ENCODE measurements at places on chromosomes 7 and 10. TPM values are rescaled to one million over a fixed set of nuclear protein-coding genes. Genes with fewer than 3 reads are reported as not detected.

DNA sequence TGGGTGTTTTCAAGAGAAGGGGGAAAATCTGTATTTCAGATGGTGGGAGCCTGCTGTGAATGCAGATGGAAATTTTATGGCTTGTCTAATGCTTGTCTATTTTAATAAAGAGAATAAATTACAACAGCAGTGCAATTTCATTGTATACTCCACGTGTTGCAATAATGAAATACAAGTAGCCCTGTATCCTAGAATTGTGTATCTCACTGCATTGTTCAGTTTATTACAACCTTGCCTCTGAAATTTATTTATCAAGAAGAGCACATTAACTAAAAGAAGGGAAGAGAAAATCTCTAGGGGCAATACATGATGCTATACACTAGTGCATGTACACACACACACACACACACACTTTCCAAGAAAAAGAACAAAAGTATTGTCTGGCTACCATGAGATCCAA lies 21.8 kb downstream of the ANK3 start:
- DNase-seq = no peak
- H3K27me3 ChIP-seq = no peaks in the 10 kb centered on the region
- H3K27ac ChIP-seq = no peak overlapping the region
- H3K4me3 ChIP-seq = no peak overlapping the region

MPP7 gene
- 5.9 TPM for total RNA-seq

GRCh38 chr10:115921795-115922194 lies 351.2 kb downstream of the GFRA1 start:
- no peaks in the 10 kb centered on the region for H3K36me3 ChIP-seq
- no peak for DNase-seq
- H3K4me3 ChIP-seq = no peak overlapping the region
- H3K27ac ChIP-seq = no peak overlapping the region
- no peaks in the 10 kb centered on the region for H3K4me1 ChIP-seq

SPDYE16 gene
- not detected for total RNA-seq

DNA sequence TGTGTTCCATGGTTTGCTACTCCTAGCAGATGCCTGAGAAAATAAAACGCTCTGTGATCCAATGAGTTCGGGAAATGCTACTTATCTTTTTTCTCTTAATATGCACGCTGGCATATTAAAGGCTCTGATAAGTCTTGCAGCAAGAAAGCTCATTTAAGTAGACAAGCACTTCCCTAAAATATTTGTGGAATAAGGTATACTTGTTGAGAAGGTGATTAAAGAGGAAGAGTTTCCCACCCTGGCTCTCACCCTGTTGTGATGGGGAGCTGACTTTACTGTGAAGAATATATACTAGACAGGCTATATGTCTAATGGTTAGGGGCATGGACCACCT lies 279.4 kb downstream of the RPS24 start:
- no peaks in the 10 kb centered on the region for H3K27me3 ChIP-seq
- no peaks in the 10 kb centered on the region for H3K4me1 ChIP-seq
- no peaks in the 10 kb centered on the region for H3K36me3 ChIP-seq
- no peak overlapping the region for H3K27ac ChIP-seq
- DNase-seq = no peak

DNA sequence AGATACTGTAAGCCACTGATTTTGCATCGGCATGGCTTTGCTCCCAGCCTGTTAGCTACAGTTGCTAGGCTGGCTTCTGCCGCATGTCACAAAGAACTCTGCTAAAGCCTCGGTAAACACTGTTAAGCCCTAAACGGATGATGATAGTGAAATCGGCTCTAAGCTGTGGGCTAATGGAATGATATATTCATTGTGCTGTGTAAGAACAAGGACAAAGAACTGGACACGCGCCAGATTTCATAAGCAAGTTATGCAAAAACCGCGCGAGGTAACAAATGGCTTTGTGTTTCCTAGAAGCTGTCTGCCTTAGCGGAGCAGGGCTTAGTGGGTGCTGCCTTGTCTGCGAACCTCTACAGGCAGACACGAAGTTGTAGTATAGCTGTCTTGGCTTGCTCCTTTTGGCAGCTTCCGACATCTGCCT lies 331.3 kb upstream of the COBL start:
- peak; percentile 21 for DNase-seq
- no peaks in the 10 kb centered on the region for H3K27me3 ChIP-seq
- no peaks in the 10 kb centered on the region for H3K36me3 ChIP-seq
- no peaks in the 10 kb centered on the region for H3K4me1 ChIP-seq
- H3K27ac ChIP-seq = no peak overlapping the region
- no peak overlapping the region for H3K4me3 ChIP-seq

CHAT gene
- not detected for total RNA-seq

GRCh38 chr7:77232467-77232866 lies 32.8 kb upstream of the FGL2 start:
- no peaks in the 10 kb centered on the region for H3K27me3 ChIP-seq
- no peaks in the 10 kb centered on the region for H3K36me3 ChIP-seq
- no peak overlapping the region for H3K27ac ChIP-seq

DNAJC12 gene
- total RNA-seq = 8.2 TPM

DNA sequence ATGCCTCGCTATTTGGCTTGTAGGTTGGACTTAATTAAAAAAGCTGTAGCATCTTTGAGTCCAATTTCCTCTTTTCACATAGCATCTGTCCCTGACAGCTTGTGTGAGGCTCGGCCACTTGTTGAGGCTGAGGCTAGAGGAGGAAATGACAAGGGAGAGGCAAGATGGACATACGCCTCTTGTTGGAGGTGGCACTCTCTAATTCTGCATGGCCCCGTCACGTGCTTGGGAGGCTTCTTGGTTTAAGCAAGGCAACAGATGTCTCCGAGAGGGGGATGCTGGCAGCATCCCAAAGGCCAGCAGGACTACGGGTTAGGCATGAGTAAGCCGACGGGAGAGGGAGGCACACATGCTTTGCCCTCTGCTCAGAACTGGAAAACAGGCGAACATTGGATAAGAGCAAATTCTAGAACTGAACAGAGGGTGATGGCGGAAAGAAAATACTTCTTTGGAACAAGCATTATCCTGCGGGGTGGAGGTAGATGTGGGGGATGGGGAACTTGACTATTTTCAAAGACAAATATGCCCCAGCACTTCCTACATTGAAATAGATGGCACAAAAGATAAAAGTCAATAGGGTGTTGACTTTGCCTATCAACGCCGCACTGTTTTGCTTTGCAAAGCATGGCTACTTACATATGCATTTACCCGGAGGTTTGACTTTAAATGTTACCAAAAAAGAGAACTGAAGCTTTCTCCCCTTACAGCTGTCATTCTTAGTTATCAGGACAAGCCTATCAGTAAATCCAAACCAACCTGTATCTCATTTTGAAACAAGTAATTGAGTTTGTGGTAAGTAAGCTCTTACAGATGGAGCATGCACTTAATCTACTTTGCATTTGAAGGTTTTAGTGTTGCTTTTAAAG lies 94.8 kb downstream of the CHN2 start:
- peaks cover 66% of the 10 kb centered on the region for H3K4me1 ChIP-seq
- no peaks in the 10 kb centered on the region for H3K36me3 ChIP-seq

- peaks cover 1% of the 10 kb centered on the region for H3K4me1 ChIP-seq
- no peaks in the 10 kb centered on the region for H3K36me3 ChIP-seq
- no peak overlapping the region for H3K27ac ChIP-seq
- H3K27me3 ChIP-seq = no peaks in the 10 kb centered on the region
Observed at GRCh38 chr10:63579371-63580014, 58.3 kb downstream of the REEP3 start.

DNA sequence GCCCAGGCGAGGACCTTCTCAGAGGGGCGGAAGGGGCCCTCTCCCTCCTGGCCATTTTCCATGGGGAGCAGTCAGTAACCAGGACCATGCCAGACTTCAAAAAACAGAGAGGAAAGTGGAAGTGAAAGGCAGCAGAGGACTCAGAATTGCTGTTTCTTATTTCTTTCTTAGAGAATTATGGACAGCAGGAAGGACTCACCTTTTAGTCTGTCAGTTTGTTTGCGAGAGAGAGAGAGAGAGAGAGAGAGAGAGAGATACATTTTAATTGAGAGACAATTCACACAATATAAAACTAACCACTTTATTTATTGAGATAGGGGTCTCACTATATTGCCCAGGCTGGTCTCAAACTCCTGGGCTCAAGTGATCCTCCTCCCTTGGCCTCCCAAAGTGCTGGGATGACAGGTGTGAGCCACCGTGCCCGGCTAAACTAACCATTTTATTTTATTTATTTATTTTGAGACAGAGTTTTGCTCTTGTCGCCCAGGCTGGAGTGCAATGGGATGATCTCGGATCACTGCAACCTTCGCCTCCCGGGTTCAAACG lies 24.5 kb downstream of the SCD start:
- H3K27ac ChIP-seq = peak overlapping the region; percentile 96
- no peak overlapping the region for H3K4me3 ChIP-seq
- H3K27me3 ChIP-seq = no peaks in the 10 kb centered on the region
- H3K4me1 ChIP-seq = peaks cover 49% of the 10 kb centered on the region

GRCh38 chr7:5630670-5631069 lies 150.8 kb downstream of the RNF216 start:
- no peak overlapping the region for H3K27ac ChIP-seq
- no peaks in the 10 kb centered on the region for H3K36me3 ChIP-seq
- H3K4me1 ChIP-seq = peaks cover 20% of the 10 kb centered on the region
- no peak overlapping the region for H3K4me3 ChIP-seq
- no peak for DNase-seq

DNA sequence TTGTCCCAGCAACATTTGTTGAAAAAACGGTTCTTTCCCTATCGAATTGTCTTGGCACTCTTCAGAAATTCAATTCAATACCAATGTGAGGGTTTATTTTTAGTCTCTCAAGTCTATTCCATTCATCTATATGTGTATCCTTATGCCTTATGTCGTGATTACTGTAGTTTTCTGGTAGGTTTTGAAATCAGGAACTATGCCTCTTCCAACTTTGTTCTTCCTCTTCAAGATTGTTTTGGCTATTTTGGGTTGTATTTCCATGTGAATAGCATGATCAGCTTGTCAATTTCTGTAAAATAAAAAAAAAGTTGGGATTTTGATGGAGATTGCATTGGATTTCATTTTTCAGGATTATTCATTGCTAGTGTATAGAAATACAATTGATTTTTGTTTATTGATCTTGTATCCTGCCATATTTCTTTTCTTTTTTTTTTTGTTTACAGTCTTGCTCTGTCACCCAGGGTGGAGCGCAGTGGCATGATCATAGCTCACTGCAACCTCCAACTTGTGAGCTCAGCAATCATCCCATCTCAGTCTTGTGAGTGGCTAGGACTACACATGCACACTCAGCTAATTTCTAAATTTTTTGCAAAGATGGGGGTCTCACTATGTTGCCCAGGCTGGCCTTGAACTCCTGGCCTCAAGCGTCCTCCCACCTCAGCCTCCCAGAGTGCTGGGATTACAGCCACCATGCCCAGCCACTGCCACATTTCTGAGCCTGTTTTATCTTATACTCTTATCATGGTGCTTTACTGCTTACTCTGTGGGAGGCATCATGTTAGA lies 46.2 kb upstream of the MKLN1 start:
- DNase-seq = no peak
- H3K4me3 ChIP-seq = no peak overlapping the region
- no peaks in the 10 kb centered on the region for H3K36me3 ChIP-seq
- no peaks in the 10 kb centered on the region for H3K4me1 ChIP-seq

DNA sequence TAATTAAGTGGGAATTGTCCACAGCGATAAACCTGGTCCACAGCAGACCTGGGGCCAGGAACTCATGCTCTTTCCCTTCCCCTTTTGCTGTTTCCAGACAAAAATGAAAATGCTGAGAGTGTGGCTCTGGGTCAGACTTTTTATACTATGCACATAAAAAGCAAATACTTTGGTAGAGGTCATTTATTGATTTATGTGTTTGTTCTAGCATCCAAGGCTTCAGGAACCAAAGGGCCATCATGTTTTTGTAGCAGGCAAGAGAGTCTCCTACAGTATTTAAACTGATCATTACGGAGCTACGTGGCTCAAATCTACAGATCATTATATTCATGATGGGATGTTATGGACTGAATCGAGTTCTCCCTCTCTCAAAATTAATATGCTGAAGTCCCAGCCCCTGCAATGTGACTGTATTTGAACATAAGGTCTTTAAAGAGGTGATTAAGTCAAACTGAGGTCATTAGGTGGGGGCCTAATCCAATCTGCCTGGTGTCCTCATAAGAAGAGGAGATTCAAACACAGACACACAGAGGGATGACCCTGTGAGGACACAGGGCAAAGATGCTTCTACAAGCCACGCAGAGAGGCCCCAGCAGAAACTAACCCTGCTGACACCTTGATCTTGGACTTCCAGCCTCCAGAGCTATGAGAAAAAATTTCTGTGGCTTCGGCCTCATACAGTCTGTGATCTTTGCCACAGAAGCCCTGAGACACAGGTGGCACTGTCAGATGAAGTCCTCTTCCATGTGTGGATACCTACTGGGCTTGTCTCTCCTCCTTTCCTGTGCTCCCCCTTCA lies 46.1 kb upstream of the RNF32 start:
- no peak overlapping the region for H3K4me3 ChIP-seq
- no peaks in the 10 kb centered on the region for H3K36me3 ChIP-seq

DNA sequence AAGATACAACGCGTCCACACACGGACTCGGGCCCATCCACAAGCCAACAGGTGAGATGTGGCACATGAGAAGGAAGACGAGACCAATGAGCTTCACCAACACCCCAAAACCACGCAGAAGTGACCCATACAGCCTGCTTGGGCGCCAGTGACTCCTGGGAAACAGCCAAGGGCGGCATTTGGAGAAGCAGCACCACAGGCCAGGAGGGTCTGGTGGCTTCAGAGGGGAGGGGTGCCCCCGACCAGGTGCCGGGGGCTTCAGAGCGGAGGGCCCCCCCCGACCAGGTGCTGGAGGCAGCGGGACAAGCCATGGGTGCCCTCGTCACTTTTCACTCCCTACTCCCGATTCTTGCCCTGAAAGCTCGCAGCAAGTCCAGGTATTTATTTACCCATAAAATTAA lies 140.1 kb downstream of the DIP2C start:
- no peak for DNase-seq
- H3K36me3 ChIP-seq = no peaks in the 10 kb centered on the region
- no peak overlapping the region for H3K27ac ChIP-seq
- H3K4me3 ChIP-seq = no peak overlapping the region
- peaks cover 13% of the 10 kb centered on the region for H3K4me1 ChIP-seq

- H3K4me3 ChIP-seq = no peak overlapping the region
- H3K4me1 ChIP-seq = no peaks in the 10 kb centered on the region
- H3K27ac ChIP-seq = no peak overlapping the region
- H3K27me3 ChIP-seq = no peaks in the 10 kb centered on the region
- DNase-seq = no peak
Observed at GRCh38 chr7:48452218-48452617, 281.0 kb downstream of the ABCA13 start.

DNA sequence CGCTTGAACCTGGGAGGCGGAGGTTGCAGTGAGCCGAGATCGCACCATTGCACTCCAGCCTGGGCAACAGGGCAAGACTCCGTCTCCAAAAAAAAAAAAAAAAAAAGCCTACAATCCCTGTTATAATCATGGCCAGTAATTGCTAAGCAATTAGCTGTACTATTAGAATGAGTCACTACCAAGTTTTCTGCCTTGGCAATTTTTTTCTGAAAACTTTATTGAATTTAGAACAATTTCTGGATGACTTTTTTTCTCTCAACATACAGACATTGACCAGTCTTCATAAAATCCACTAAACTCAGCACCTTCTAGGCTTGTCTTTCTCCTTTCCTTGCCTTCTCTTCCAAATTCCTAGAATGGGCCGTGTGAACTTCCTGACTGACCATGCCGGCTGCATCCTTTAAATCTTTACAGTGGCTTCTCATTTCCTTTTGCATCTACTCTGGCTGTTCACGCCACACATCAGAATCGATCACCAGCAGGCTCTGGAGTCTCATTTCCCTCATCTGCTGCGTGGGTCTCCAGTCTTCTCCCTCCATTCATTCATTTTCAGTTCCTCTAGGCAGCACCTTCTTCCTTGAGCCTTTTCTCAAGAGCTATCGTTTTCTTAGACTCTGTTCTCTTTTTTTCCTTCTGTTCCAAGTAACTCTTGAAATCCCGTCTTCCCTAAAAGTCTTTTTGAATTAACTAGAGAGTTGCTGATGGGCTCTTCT lies 107.9 kb downstream of the KAT6B start:
- H3K36me3 ChIP-seq = no peaks in the 10 kb centered on the region
- no peak for DNase-seq
- no peaks in the 10 kb centered on the region for H3K27me3 ChIP-seq
- no peak overlapping the region for H3K27ac ChIP-seq
- no peak overlapping the region for H3K4me3 ChIP-seq
